IPS DF 6.9 (cell line): ENCODE measurements at places on chromosomes 5 and 9.

DNA sequence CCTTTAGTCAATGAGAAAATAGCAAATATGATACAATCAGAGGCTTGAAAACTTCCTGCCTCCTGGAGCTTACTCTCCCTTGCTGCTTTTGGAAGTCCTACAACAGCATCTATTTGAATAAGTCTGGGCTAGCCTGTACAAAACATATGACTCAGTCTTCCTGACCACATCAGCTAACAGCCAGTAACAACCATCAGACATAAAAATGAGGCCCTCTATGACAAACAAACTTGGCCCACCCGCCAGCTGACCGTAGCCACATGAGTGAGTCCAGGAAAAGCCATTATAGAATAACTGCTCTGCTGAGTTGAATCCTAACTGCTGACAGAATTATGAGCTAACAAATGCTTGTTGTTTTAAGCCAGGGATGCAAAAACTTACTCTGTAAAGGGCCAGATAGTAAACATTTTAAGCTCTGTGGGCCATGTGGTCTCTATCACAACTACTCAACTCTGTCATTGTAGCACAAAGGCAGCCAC lies 347.6 kb downstream of the PTPRD start:
- no peak for DNase-seq

- DNase-seq, result no peak
Observed at GRCh38 chr5:68455216-68455615, 239.7 kb downstream of the PIK3R1 start.

GRCh38 chr5:140672455-140673186 lies 755 bp downstream of the DND1 start:
- no peak for DNase-seq

GRCh38 chr5:423233-423565 lies 19.8 kb upstream of the EXOC3 start:
- DNase-seq, result no peak

- DNase-seq, result no peak
Observed at GRCh38 chr5:35668319-35668718, 50.7 kb downstream of the SPEF2 start.

- DNase-seq, result no peak
Observed at GRCh38 chr9:98323051-98323830, 67.8 kb upstream of the TBC1D2 start.

DNA sequence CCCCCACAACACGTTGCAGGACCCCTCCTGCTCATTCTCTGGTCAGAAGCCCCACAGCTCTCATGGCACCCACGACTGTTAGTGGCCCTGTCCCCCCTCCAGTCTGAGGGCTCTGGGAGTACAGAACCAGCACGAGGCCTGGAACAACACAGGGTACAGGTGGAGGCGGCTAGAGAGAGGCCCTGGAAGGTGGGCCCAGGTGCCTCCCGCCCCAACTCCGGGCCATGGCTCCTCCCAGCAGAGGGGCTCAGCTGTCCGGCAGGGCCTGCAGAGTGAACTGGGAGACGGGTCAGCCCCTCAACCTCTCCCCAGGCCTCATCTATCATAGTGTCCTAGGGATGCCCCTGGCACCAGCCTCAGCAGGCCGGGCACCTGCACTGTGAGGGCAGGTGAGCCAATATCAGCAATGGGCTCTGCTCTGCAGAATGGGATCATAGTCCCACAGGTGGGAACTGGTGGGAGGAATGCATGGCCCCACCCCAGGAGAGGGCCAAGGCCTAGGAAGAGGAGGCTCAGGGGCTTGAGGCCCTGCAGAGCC lies 58.6 kb downstream of the BARX1 start:
- DNase-seq, result no peak

DNA sequence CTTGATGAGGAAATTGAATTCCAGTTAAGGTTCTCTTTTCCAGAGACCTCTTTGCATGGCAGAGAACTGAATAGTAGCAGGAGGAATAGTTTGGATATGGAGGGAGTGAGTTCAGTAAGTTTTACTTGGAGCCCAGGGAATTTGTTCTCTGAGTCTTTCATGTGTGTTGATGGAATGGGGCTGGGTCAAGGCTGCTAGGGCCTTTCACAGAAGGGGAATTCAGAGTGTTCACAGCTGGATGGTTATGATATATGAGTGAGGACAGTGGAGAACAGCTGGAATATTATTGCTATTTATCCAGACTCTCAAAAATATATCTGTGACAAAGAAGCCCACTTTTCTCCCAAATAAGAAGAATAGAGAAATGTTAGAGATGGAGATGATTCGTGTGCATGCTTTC lies 372.8 kb downstream of the PLK2 start:
- DNase-seq, result no peak

DNA sequence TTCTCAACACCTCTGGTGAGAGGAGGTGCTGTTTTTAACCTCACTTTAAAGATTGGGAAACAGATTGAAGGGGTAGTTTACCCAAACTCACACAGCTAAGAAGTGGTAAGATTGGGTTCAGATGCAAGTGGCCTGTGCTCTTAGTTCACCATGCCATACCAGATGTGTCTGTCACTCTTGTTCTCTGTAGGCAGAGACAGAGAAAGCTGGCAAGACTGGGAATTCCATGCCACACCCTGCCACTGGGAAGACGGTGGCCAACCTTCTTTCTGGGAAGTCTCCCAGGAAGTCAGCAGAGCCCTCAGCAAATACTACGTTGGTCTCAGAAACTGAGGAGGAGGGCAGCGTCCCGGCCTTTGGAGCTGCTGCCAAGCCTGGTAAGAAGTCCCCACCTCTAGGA lies 11.0 kb downstream of the TCOF1 start:
- no peak for DNase-seq
